Anterior cingulate cortex (tissue), 58 donors: ENCODE measurements at places on chromosomes 2 and 18.

GRCh38 chr2:157363612-157364101, 38.0 kb upstream of the ERMN start:
- no peak for DNase-seq

DNA sequence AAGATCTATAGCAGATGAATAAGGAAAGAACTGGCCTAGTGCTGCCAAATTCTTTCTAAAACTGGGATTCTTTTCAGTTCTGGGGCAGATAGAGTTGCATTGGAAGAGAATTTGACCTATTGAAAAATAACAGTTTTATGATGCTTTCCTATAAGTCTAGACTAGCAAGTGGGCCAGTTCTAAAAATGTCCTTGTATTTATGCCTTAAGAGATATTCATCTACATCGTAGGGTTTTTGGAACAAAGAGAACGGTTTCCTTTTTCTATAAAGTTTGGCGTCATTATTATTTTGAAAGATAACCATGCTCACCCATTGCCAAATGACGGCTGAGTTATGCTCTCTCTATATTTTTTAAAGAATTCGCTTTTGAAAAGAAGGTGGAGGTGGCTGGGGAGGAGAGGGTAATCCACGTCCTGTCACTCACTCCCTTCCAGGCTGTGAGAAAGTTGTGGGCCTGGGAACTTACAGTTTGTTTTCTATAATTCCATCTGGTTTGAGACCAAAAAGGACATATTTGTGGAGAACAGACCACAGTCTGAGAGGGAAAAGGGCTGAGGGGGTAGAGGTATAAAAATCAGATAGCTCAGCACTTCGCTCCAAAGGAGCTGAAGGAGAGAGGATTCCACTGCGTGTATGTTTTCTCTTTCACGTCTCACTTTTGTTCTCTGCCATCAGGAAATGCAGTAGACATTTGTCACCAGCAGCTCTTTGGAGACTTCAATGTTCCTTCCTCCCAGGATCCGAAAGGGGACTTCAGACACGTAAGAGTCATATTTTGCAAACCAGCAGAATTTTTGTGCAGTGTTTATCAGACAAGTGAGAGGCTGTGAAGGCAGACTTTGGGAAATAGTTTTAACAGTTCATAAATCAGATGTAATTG, 281.9 kb upstream of the FN1 start:
- no peak for DNase-seq

GRCh38 chr2:150690261-150690660, 202.8 kb upstream of the RND3 start:
- DNase-seq, result no peak

DNA sequence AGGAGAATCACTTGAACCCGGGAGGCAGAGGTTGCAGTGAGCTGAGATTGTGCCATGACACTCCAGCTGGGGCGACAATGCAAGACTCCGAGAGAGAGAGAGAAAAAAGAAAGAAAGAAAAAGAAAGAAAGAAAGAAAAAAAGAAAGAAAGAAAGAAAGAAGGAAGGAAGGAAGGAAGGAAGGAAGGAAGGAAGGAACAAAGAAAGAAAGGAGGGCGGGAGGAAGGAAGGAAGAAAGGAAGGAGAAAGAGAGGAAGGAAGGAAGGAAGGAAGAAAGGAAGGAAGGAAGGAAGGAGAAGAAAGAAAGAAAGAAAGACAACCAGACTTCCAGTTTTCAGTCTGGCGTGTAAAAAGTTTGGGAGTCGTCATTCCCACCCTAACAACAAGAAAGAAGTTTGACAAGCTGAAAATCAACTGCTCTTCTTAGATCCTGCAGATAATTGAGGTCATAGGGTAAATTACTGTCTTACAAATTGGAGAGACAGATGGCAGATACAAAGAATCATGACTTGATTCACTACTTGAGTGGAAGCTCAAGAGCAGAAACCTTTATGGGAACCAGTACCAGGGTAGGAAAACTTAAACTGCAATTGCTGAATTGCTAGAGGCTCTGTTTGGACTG, 15.1 kb upstream of the CYP27C1 start:
- DNase-seq, result no peak

DNA sequence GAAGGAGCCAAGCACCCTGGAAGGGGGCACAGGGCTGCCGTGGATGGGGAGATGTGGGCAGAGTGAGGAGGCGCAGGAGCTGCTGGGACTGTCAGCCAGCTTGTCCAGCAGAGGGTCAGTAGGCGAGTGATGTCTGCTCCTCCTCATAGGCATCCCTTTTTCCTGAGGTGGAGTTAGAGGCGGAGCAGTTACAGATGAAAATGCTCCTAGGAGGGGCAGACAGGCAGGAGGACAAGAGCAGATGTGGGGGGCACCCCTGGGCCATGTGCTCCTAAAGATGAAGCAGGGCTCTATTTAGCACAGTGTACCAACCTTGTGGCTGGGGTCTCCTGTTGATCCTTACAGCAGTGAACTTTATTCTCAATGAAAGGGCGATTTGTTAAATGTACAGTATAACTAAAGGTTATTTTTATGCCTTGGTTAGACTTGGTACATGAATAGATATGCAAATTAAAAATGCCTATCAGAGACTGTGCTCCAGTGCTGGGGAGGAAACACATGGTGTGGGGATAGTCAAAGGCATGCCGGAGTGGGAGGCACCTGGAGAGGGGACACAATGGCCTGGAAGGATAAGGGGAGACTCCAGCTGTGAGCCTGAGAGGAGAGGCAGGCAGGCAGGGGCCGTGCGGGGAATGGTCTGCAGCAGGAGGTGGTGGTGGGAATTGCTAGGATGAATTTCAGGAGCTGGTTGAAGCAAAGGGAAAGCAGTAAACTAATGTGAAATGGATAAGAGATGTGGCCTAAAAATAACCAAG, 175.3 kb downstream of the CLIP4 start:
- DNase-seq, result no peak

- no peak for DNase-seq
These were observed 81.7 kb downstream of the RBMS1 start for GRCh38 chr2:160411955-160412354.
